NCI-H2029 treated with DMSO at 0.1 percent for 48 hours (cell line): ENCODE measurements at places on chromosomes 2 and 18.

GRCh38 chr2:22521620-22522019 lies 863.4 kb upstream of the KLHL29 start:
- no peak for DNase-seq

- DNase-seq, result no peak
Observed at GRCh38 chr2:36582538-36582937, 15.4 kb downstream of the FEZ2 start.

DNA sequence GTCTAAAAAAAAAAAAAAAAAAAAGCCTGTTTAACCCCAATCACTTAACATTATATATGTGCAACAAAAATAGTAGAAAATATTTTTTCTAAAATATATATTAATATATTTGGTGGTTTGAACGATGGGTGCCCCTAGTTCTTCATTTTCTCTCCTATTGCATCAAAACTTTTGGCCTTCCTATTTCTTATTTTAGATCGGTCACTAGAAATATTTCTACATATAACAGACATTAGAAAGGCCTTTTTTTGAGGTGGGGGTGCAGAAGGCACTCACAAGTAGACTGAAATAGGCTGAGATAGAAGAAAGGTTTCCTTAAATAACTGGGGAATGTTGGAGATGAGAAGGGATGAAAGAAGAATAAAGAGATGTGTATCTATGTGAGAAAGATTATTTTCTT lies 49.3 kb upstream of the AP1S3 start:
- no peak for DNase-seq

GRCh38 chr2:46737577-46737976 lies 178.0 kb downstream of the MCFD2 start:
- DNase-seq, result peak; percentile 16

- peak; percentile 76 for DNase-seq
Observed at GRCh38 chr2:165469417-165469816, at the start of gene CSRNP3. CSRNP3 (plus strand) TSS chr2:165469698; CDS start chr2:165595066, 125,368 bp downstream.

GRCh38 chr2:188443207-188443606 lies 151.5 kb downstream of the GULP1 start:
- no peak for DNase-seq
